NB4 (cell line): ENCODE measurements at places on chromosomes 4 and X.

GRCh38 chr4:28565396-28565795 is 1704.8 kb downstream of the STIM2 start:
- no peak for DNase-seq

GRCh38 chrX:103782640-103783039 is 6.0 kb downstream of the PLP1 start:
- DNase-seq, result no peak

GRCh38 chr4:83240379-83240875 is 44.2 kb downstream of the COQ2 start:
- DNase-seq, result peak; percentile 89

GRCh38 chrX:139554376-139554775 is 23.8 kb downstream of the F9 start:
- no peak for DNase-seq

GRCh38 chrX:37995428-37995827 is 10.9 kb upstream of the SYTL5 start:
- peak; percentile 22 for DNase-seq

GRCh38 chr4:78166622-78167021 is 109.5 kb downstream of the FRAS1 start:
- peak; percentile 11 for DNase-seq

DNA sequence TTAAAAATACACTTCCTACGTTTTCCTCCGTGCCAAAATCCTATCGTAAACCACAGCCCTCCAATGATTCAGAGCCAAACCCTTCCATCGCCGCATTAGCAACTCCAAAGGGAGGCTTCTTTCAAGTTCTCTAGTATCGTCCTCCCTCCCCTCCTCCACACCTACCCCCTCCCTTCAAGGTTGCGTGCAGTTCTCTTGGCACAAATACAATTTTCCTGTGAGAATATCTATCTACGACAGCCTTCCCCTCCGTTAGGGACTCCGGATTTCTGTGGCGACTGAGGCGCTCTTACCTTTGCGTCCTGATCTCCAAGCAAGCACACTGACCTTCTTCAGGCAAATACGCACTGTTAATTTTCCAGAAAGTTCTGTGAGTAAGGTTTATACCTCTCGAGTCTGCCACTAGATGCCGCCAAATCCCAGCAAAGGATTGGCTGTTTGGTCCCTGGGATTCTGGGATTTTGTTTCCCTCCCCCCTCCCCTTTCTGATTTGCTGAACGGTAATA is 1.2 kb upstream of the MORF4L2 start:
- peak; percentile 71 for DNase-seq

DNA sequence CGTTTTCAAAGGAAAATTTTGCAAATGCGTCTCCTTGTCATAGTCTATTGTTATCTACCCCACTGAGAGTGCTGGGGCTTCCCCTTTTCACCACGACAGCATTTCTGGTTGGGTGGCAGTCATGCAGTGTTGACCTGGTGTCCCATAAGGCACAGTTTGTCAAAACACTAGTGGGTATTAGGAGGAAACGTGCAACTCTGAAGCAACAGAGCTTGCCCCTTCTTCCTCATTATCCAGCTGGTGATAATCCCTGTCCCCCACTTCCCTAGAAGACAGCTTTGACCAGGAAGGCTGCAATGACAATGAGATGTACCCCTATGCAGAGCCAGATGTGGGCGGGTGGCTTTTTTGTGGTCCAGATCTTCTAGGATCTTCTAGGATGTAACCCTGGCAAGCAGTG is 1.8 kb downstream of the TBC1D1 start:
- DNase-seq, result peak; percentile 59

GRCh38 chr4:114180481-114180880 is 201.0 kb upstream of the ARSJ start:
- DNase-seq, result peak; percentile 38

DNA sequence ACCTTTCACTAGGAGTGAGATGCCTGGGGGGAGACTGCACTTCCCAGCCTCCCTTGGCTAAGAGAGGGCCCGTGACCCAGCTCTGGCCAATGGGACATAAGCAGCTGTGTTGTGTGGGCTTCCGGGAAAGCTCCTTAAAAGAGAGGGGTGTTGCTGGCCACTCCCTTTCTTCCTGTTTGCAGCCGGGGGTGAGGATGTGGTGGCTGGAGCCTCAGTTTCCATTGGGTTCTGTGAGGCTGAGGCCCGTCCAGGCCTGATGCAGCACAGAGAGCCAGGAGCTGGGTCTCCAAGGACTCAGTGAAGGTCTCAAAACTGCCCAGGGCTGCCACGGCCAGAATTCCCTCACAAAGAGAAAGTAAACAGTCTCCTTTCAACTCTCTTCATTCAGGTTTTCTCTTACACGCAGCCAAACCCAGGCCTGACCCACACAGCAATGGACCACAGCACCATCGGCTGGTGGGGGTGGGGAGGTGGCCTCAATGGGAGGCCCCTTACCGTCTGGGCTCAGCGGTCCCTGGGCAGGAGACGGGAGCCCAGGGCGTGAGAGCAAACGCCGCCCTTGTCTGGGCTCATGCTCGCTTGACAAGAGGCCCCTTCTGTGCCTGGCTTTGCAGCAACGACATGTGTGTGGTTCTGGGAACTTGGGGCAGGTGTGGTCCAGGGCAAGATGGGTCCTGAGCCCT is 6.6 kb downstream of the NKX1-1 start:
- no peak for DNase-seq

DNA sequence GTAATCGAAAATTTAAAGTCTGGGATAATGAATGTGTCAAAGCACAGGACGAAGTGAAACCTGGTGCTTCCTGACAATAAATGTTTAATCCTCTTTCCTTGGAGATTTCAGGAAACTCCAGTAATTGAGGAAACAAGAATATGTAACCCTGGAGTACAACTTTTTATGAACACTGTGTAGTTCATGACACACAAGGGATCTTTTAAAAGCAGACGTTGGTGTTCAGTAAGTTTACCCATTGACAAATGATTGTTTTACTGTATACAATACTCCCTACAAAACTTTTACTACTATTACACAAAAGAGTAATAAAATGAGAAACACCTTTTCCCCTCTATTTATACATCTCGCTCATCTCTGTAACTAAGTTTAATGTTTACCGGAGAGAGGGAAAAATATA is 312.4 kb downstream of the PPARGC1A start:
- DNase-seq, result no peak

DNA sequence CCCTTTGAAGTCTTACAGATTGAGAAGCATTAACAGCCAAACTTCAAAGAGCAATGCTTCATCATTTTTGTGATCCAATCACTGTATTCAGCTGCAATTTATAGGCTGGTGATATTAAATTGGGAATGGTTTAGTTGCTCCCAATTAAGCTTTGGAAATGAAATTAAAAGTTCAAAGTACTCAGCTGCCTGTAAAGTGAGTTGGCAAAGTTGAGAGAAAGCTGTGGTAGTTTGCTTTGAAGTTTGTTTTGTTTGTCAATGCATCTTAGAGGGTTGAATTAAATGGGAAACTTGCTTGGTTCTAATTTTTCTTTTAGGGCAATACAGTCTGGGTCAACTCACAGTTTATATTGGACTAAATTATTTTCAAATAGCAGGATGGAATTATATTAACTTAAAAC is 238.4 kb upstream of the CTSO start:
- no peak for DNase-seq

- DNase-seq, result no peak
Measured at GRCh38 chr4:142696334-142697122, 149.6 kb downstream of the INPP4B start.

DNA sequence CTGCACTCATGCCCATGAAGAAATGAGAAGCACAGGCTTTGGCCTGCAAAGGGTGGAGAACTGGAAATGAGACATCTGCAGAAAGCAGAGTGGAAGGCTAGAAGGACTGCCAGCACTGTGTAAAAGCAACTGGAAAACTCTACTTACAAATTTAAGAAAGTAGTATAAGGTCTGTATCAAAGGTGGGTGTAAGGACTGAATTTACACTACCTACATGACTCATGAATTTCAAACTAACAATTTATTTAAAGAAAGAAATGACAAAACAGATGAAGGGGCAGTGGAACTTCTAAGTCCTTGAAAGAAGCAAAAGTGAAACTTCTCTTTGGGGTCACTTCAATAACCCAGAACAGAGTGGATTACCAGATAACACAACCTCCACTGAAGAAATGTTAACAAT is 71.2 kb downstream of the SLC10A7 start:
- no peak for DNase-seq

DNA sequence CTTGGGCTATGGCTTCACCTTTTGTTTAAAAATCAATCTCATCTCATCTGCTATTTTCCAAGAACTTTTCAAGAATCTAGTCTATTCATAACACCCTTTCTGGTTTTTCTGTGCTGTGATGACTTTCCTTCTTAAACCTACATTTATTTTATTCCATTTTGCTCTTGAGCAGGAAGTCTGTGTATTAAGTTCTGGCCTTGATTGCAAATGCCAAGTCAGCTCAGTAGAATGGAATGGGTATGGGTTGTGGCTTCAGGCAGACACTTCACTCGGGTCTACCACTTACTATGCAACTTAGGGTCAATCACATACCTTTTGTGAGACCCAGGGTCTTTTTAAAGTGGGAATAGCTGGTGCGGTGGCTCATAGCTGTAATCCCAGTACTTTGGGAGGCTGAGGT is 522.3 kb downstream of the TRIML1 start:
- DNase-seq, result no peak

DNA sequence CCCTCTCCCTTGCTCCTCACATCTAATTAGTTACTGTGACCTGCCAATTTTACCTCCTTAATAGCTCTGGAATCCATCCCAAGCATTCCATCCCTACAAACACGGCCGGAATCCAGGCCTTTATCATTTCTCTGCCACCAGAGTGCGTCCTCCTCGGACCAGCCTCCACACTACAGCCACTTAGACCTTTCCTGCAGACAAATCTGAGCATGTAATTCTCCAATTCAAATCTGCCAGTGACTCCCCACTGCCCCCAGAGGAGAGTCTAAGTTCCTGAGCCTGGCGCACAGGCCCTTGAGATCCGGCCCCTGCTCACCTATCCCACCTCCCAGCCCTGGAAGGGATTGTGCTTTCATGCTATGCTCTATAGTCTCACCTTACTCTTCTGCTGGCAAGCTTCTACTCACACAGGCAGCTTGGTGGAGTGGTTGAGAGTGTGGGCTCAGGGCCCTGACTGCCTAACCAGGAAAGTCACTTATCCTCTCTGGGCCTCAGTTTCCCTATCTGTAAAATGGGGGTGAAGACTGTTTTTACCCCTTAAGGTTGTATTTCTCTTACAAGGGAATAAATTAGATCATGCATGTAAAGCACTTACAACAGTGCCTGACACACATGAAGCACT is 31.2 kb downstream of the PJA1 start:
- DNase-seq, result peak; percentile 25

DNA sequence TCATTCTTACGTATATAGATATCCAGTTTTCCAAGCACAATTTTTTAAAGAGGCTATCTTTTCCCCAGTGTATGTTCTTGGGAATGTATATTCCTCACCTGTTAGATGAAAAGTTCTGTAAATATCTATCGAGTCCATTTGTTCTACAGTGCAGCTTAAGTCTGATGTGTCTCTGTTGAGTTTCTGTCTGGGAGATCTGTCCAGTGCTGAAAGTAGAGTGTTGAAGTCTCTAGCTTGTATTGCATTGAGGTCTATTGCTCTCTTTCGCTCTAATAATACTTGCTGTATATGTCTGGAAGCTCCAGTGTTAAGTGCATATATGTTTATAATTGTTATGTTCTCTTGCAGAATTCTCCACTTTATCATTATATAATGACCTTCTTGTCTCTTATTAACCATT is 373.1 kb downstream of the PPARGC1A start:
- DNase-seq, result peak; percentile 10

DNA sequence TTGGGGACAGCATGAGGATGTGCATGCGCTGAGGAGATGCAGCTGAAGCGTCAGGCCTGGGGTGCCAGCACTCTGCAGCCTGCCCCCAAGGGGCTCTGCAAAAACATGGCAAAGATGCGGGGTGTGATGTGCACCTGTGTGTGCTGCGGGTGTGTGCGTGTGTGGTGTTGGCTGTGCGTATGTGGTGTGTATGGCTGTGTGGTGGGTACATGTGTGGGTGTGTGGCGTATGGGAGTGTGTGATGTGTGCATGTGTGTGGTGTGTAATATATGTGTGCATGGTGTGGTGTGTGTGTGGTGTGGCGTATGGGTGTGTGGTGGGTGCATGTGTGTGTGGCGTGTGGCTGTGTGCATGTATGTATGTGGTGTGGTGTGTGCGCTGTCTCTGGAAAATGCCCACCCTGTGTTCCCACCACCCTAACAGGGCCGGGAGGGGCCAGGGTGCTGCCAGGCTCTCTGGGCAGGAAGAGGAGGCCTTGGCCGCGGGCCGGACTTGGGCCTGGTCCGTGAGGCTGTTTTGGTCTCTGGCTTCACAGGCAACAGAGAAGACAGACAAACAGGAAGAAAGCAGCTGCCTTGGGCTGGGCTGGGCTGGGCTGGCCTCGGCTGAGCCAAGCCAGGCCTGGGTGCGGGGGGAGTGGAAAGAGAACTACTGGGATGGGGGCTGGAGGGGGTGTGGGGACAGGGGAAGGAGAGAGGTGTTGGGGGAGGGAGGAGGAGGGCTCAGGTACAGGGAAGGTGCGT is 1.1 kb upstream of the AVPR2 start:
- DNase-seq, result peak; percentile 45

DNA sequence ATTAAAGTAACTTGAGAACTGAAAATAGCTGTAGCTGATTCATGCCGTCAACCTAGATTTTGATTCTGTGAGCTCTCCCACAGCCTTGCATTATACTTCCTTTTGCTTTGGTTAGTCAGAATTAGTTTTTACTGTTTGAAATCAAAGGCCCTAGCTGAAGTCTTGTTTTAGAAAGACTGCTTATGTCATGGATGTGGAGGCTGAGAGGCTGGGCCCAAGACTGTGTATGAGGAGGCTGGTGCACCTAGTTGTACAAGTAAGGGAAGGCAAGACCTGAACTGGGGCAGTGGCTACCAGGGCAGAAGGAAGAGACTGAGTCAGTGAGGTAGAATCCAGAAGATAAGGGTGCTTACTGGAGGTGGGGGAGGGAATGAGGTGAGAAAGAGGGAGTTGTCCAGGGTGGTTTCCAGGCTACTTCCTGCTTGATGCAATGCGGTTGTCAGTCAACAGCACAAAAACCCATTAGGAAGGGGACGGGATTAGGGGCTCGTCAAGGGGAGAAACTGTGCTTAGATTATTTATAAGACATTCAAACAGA is 76.2 kb upstream of the PAGE3 start:
- no peak for DNase-seq

GRCh38 chr4:153170407-153170806 is 33.8 kb upstream of the TRIM2 start:
- DNase-seq, result no peak

GRCh38 chrX:124475358-124475757 is 129.0 kb downstream of the SH2D1A start:
- DNase-seq, result no peak

DNA sequence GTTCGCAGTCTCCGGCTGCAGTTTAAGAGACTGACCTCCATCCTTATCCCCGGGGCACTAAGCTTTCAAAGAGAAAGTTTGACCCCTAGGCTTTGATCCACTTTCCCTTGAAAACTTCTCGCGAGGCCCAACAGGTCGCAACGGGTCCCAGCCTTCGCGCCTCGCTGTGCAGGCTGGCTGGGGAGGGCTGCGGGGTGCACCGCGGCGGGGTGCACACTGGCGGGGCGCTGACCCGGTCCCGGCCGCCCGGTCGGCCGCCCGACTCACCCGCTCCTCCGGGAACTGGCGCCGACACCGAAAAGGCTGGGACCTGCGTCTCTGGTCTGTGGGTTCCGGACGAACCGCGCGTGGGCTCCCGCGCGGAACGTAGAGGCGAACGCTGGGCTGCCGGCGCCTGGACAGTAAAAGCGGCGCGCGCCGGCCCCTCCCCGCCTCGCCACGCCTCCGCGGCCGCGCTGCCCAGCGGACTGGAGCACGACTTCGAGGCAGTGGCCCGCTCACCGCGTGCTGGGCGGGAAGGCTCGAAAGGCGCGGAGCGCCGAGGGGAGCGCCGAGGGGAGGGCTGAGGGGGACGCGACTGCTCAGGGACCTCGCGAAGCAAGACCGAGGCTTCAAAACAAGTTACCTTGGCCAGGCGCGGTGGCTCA is at the start of gene TAF7L:
Gene TAF7L, minus strand, starts transcription at position 378 of the 647 bp plus-strand sequence. CDS start 3,791 bp downstream, outside the sequence.
- DNase-seq, result no peak
